ENCODE measurements at places on chromosomes 6 and 20. TPM values are rescaled to one million over a fixed set of nuclear protein-coding genes. Genes with fewer than 3 reads are reported as not detected.

The LATS1 gene
- polyA plus RNA-seq: 7.5 TPM

DNA sequence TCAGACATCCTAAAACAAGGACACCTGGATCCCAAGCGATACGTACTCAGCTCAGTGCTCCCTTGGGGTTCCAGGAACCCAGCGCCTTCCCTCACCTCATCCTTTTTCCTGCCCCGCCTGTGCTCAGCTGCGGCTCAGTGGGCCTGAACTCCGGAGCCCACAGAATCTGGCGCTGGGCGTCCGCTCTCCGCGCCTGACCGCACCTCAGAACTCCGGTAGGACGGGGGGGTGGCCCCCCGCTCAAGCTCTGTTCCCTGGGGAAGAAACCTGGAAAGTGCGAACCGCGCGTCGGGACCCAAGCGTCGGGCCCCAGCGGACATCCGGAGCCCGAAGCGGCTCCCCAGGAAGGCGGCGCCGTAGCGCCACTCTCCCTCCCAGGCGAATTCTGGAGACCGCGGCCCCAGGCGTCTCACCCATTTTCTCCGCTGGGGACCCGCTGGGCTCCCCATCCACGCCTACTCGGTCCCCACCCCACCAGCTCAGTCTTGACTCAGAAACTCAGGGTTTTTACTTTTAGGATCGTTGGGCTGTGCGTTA is 336 bp upstream of the LY6G5C start:
- DNase-seq: peak; percentile 81

GRCh38 chr6:92114091-92114675 is 1305.2 kb downstream of the EPHA7 start:
- no peak for DNase-seq

DNA sequence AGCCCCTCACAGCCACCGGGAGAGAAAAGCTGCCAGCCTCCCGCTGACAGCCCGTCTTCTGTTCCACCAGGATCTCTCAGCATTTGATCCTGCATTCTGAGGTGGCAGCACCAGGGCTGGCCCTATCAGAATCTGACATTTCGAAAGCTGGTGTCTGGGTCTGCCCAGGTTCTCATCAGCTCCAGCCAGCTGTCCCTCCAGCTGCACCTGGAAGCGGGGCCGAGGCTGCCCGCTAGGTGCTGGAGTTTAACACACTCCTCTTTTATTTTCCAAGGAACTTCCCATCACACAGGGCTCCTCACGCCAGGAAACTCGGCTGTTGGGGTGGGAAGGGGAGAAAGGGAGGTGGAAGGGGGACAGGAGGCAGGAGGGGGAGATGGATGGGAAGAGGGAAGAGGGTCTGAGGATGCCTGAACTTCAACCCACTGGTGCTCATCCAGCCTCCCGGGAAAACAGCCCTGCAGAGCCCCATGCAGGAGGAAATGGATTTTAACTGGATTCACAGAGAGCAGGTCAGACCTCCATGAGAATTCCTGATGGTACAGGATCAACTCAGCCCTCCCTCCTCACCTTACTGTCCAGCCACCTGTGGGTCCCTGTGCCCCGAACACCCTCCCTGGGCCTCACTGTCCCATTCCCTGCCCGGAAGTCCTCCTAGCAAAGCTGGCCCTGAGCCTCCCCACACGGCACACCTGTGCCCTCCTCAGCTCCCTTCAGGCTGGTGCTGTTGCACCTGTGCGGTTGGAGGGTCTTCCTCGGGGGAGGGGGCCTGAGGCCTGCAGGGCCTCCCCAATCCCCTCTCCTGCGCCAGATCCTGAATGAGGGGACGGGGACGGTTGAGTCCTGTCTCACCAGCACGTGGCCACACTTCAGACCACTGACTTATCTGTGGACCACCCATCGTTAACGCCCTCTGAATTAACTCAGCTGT is 3.9 kb upstream of the LSM14B start:
- no peak for DNase-seq

The SPATA25 gene
- 0.50 TPM for polyA plus RNA-seq

GRCh38 chr20:58042591-58042990 is 185.9 kb downstream of the ANKRD60 start:
- DNase-seq: no peak

The THBS2 gene
- 7.9 TPM for polyA plus RNA-seq

DNA sequence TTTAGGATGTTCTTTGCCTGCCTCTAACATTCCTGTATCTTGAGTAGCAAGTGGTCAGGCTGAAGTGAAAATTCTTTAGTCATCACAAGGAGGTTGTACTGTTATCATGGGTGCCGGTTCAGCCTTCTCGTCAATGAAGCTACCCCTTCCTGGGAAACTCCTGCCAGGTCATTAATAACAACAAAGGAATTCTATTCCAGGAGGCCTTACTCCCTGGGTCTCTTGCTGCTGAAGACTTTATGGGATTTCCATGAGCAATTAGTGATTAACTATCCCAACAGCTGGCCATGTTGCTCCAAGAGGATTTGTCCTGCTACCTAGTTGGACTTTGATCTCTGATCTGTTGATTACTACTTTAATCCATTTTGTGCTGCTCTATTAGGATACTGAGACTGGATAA is 62.7 kb upstream of the ELOVL5 start:
- peak; percentile 17 for DNase-seq

All from GM23338 (cell line).